Activated naive CD8-positive, alpha-beta T cell treated with anti-CD3 and anti-CD28 coated beads for 36 hours (primary cell): ENCODE measurements at places on chromosomes 2 and 18. TPM values are rescaled to one million over a fixed set of nuclear protein-coding genes. Genes with fewer than 3 reads are reported as not detected.

The HADHB gene
- total RNA-seq: 70.2 TPM

The SLC39A10 gene
- total RNA-seq: 21.2 TPM

The DLX2 gene
- total RNA-seq: not detected

The IL36G gene
- not detected for total RNA-seq

The NOL4 gene
- not detected for total RNA-seq

The INPP5D gene
- total RNA-seq: 41.8 TPM

The SETBP1 gene
- total RNA-seq: 3.8 TPM

The DNAH6 gene
- 0.54 TPM for total RNA-seq
